ENCODE measurements at places on chromosomes 11 and 22. TPM values are rescaled to one million over a fixed set of nuclear protein-coding genes. Genes with fewer than 3 reads are reported as not detected.

DNA sequence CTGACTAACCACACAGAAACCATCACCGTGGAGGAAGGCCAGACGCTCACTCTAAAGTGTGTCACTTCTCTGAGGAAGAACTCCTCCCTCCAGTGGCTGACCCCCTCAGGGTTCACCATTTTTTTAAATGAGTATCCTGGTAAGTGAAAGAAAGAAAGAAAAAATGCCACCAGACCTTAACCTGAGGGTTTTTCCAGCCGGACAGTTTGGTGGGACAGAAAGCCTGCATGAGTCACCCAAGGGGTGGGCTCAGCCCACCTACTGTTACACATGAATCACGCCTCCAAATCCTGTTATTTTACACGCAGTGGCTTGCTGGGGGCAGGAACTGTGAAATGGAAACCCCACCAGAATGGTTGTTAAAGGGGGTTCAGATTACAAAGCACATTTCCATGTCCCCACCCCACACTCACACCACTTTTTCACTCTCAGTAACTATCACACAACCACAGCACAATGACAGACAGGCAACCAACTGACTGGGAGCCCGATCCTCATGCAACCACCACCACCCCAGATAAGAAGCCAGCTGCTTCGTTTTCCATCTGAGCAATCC is 11.9 kb downstream of the CRTAM start:
- no peak overlapping the region for H3K4me3 ChIP-seq
- H3K27me3 ChIP-seq: no peaks in the 10 kb centered on the region
- H3K27ac ChIP-seq: no peak overlapping the region

DNA sequence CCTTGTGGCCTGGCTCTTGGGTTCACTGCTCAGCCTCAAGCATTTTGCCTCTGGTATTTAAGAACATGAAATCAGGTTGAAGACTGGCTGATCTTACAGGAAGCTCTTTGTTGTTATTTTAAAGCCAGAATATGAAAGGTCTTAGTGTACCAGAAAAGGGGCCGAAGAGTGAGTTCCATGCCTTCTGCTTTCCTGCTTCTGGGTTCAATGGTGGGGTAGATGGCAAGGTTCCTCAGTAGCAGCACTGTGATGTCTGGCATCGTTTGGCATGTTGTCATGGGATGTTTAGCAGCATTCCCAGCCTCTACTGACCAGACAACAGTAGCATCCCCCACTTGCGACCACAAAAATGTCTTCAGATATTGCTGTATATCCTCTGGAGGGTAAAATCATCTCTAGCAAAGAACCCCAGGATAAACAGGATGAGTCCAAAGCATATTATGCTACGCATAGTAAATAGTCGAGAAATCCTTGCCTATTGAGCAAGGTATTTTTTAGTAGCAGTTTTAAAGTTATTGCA is 2.4 kb downstream of the VPS26B start:
- peak overlapping the region; percentile 94 for H3K4me3 ChIP-seq
- H3K27me3 ChIP-seq: no peaks in the 10 kb centered on the region
- peaks cover 63% of the 10 kb centered on the region for H3K4me1 ChIP-seq
- no peaks in the 10 kb centered on the region for H3K36me3 ChIP-seq

GRCh38 chr11:45181889-45182550 is 35.6 kb downstream of the PRDM11 start:
- no peak overlapping the region for H3K27ac ChIP-seq
- H3K4me1 ChIP-seq: peaks cover 3% of the 10 kb centered on the region
- DNase-seq: no peak
- H3K4me3 ChIP-seq: no peak overlapping the region
- H3K36me3 ChIP-seq: no peaks in the 10 kb centered on the region

DNA sequence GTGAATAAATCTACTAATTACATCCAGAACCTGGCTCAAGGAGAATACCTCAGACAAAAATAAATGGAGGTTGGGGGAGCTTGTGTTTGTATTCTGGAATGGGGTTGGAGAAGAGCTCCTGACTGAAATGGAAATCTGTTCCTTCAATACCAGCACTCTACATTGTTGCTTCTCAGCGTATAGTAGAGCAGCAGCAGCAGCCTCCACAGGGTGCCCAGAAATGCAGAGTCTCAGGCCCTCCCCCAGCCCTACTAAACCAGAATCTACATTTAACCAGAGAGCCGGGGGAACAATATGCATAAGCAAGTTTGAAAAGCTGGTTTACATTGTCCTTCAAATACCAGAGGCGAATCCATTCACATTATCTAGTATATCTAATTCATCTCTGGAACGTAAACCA is 474.8 kb downstream of the NTM start:
- no peak overlapping the region for H3K27ac ChIP-seq
- no peak for DNase-seq
- H3K27me3 ChIP-seq: peaks cover 3% of the 10 kb centered on the region
- H3K4me1 ChIP-seq: no peaks in the 10 kb centered on the region
- H3K36me3 ChIP-seq: no peaks in the 10 kb centered on the region

ENTHD1 gene
- total RNA-seq: 0.30 TPM

FBLN1 gene
- total RNA-seq: not detected

DEUP1 gene
- not detected for total RNA-seq

Measured in naive thymus-derived CD4-positive, alpha-beta T cell (primary cell).